Astrocyte (in vitro differentiated cells and primary cell): ENCODE measurements at places on chromosomes 3 and 15. TPM values are rescaled to one million over a fixed set of nuclear protein-coding genes. Genes with fewer than 3 reads are reported as not detected.

DNA sequence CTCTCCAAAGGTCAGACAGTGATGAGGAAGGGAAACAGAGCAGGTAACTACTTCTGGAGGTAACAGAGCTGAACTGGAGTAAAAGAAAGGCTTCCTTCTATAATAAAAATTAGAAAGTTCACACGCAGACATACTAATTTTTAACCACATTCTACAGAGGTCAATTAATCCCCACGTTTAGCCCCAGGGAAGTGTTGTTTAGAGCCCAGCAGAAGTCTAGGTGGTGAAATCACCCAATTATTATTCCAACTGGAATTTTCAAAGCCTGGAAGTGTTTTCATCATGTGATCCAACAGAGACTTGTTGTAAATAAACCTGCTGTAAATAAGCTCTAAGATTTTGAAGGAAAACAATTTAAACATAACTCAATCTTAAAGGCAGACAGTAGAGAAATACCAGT lies 6.8 kb downstream of the ALDH1A2 start:
- no peak for DNase-seq

GRCh38 chr3:9362731-9363530 lies at the start of gene THUMPD3:
THUMPD3 (plus strand) TSS chr3:9363054; CDS start chr3:9365069, 2,015 bp downstream.
- DNase-seq: peak; percentile 92

DNA sequence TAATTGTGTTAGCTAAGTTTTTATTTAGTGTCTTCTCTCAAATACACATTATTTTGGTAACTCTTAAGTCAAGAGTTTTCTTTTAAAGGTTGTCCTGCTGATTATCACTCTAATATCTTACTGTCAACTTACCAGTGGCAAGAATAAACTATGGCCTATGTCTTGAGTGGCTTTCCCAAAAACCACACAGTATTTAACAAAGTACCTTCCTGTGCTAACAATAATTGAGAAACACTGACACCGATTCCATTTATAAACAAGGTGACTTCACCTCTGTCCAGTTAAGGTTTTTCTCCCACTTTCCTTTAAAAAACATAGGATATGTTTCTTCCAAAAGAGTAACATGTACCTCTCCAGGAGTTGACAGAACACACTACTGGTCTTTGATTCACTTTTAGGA lies 234.3 kb upstream of the CD96 start:
- no peak for DNase-seq

GRCh38 chr3:29274667-29275066 lies 6.2 kb upstream of the RBMS3 start:
- no peak for DNase-seq

- peak; percentile 86 for DNase-seq
Measured at GRCh38 chr3:177932750-177933660, 603.2 kb upstream of the KCNMB2 start.

GRCh38 chr3:15206662-15207576 lies 873 bp downstream of the CAPN7 start:
- DNase-seq: peak; percentile 39

DNA sequence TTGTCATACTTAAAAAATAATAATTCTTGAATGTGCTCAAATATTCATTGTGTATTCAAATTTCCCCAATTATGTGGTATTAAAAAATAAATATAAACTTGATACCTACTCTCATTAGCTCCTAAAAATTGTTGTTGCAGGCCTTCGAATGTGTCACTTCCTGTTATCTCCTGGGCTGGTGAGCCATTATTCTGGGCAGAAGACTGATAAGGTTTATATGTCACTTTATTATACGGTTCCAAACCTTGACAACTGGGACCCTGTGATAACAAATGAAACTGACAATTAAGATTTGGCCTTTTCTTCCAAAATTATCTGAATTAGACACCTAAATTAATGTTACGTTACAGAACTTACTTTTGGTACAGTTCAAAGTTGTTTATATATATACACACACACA lies 15.0 kb downstream of the CEP152 start:
- DNase-seq: no peak

GRCh38 chr3:37753428-37753827 lies 108.3 kb upstream of the CTDSPL start:
- no peak for DNase-seq

DNA sequence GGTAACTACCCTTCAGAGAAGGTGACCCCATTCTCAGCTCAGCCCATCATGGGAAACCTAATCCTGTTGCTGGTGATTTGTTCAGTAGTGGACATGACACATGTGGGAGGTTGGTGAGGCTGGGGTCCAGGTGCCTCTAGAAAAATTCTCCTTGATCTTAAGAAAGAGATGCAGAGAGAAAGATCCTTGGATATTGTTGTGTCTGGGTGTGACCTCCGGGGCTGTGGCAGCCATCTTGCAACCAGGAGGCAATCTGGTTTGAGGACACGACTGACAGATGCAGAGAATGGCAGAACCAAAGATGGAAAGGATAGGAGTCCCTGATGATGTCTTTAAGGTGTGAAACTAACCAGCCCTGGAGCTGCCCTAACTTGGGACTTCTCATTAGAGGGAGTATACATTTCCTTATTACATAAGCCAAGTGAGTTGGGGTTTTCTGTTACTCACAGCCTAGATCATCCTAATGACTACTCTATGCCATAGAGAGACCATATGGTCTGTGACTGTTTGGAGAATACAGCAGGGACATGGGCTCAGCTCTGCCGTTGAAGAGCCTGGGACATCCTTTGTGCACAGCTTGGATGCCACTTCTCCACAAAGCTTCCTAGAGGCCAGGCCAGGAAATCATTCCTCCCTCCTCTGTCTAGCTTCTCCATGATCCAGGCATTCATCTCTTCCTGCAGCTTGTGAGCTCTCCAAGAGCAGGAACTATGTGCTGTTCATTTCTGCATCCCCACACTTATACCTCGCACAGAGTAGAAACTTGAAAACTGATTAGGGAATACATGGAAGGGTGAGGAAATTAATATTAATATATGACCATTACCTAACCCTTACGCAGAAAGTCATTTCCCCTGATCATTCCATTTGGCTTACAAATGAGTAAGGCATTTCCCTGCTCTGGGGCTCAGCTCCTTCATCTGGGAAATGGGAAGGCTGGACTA lies 45.9 kb downstream of the HRH1 start:
- peak; percentile 57 for DNase-seq

NOX5 gene
- 0.09 and 0.14 TPM in 2 replicates for total RNA-seq
